Kidney capillary endothelial cell (primary cell): ENCODE measurements at places on chromosomes 4 and X.

DNA sequence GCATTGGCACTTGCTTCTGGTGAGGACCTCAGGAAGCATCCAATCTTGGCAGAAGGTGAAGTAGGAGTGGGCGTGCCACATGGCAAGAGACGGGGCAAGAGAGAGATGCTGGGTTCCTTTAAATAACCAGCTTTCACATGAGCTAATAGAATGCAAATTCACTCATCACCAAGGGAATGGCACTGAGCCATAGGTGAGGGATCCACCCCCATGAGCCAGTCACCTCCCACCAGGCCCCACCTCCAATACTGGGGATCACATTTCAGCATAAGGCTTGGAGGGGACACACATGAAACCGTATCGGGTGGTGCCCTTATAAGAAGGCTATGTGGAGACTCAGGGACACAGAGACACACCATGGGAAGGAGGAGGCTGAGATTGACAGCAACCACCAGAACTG, 140.0 kb upstream of the MSX1 start:
- DNase-seq, result no peak

DNA sequence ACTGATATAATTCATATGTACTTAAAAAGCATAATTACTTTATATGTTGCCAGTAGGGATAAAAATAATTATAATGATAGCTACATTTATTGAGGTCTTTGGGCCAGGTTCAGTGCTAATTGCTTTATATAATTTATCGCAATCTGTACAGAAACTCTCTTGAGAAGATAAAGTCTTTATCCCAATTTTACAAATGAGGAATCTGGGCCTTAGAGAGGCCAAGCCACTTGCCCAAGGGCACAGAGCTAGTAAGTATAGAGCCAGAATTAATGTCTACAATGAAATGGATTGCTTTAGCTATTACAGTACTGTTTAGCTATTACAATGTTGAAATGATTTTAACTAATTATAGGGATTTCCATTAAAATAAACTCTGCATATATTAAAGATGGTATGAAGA, 30.6 kb upstream of the TBC1D1 start:
- DNase-seq, result no peak

GRCh38 chrX:109508915-109509314, 27.0 kb upstream of the GUCY2F start:
- DNase-seq, result no peak

DNA sequence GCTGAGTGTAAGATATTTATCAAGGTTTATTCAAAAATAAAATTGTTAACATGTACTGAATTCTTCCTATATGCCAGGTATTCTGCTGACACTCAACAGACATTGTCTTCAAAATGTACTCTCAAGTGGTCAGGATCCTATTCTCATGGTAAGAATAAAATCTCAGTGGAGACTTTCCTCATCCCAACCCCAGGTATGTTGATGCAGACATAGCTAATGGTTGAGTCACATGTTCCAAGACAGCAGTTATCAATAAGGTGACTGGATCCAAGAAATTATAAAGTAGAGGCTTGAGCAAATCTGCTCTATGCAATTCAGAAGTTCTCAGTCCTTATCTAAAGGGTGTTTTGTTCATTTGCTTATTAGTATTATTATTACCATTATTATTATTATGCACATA, 115.2 kb upstream of the GABRA2 start:
- DNase-seq, result no peak

DNA sequence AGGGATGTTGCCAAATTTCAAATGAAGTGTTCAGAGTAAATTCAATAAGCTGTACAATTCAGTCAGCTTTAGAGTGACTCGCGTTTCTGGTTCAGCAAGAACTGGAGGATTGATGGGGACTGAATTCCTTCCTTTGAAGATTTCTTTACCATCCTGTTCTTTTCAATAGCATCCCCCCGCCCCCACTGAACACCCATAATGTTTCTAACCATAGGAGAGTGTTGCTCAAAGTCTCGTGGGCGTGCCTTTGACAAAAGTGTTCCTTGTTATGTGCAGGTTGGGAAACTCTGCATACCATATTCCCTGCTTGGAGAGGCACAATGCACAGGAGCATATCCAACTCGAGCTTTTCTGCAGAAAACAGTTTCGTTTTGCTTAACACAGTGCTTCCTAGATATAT, 323.5 kb upstream of the CASK start:
- DNase-seq, result no peak

GRCh38 chrX:111095974-111096895, at the start of gene PAK3:
TSS of gene PAK3 (plus strand) at chrX:111096191. CDS start at chrX:111123104, 26,913 bp downstream.
- DNase-seq, result no peak

DNA sequence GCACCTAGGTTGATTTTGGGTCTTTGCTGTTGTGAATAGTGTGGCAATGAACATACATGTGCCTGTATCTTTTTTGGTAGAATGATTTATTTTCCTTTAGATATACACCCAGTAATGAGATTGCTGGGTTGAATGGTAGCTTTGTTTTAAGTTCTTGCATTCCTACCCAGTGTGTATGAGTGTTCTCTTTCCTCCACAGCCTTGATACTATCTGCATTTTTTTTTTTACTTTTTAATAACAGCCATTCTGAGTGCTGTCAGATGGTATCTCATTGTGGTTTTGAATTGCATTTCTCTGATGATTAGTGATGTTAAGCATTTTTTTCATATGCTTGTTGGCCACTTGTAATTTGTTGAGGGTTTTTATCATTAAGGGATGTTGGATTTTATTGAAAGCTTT, 351.8 kb upstream of the GNPDA2 start:
- DNase-seq, result no peak

DNA sequence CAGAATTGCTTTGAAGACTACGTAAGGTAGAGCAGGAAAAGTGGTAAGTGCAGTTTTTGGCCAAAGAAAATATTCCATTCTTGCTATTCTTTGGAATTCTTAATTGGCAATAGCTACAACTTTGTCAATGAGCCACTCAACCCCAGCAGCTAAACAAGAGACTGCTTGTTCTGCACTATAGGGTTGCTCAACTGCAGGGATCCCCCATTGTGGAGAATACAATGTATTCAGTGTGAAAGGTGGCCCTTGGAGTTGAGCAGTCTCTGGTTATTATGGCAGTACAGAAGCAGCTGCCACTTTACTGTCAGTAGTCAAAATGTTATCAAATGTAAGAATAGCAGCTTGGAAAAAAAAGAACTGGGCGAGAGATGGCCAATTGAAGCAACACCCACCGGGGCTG, 808.7 kb downstream of the CENPC start:
- DNase-seq, result no peak

DNA sequence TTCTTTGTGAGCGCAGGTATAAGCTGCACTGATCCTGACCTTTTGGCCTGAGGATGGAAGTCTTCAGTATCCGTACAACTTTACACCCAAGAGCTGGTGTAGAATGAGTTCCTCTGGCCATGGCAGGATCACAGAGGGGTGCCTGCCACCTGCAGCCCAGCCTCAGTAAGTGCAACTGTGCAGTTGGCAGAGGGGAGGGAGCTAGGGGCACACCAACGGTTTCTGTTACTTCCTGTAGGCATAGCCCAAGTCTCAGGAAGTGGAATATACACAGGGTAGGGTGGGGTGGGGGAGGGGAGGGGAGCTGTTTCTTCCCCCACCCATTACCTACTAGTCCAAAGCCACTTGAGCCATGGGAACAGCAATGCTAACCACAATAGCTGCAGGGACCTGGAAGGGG, 85.4 kb upstream of the GBA3 start:
- peak; percentile 3 for DNase-seq

GRCh38 chrX:149950681-149951080, 12.4 kb upstream of the EOLA2 start:
- peak; percentile 22 for DNase-seq

GRCh38 chr4:165851256-165851655, 21.8 kb upstream of the TLL1 start:
- DNase-seq, result no peak

DNA sequence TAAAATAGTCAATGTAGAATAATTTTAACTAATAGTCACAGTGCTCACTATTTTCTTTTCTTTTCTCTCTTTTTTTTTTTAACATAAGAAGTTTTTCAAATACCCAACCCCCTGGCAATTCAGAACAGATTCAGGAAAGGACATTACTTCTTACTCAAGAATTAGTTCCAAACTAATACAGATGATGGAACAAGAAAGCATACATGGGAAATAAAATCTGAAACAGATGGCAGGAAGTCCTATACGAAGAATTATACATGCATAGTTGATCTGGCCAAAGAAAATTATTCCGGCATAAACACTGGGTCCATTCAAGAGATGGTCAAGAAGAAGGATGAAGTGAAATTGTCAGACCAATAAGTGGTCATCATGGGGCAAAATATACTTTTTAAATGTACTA, 614.4 kb upstream of the INTU start:
- no peak for DNase-seq

- DNase-seq, result no peak
These were observed 34.5 kb downstream of the ABCE1 start for GRCh38 chr4:145132511-145133098.

DNA sequence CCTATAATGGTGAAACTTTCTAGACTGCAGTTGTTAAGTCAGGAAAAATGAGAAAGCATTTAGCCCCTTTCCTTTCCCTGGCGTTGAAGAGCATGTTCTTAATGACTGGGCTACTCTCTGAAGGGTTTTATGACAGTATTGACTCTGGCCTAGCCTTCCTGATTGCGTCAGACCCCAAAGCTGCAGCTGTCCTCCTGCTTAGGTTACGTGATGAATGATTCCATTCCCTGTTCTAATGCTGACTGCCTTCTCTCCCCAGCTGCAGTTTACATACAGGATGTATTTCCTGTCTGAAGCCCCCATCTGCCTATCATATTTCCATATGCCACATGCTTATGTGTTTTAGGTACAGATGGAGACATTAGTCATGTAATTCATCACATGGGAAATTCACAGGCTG, 105.8 kb upstream of the EGFL6 start:
- DNase-seq, result peak; percentile 74

- no peak for DNase-seq
These were observed 18.8 kb upstream of the YTHDC1 start for GRCh38 chr4:68368691-68369131.

GRCh38 chrX:3943965-3944364, 230.5 kb upstream of the PRKX start:
- DNase-seq, result no peak

DNA sequence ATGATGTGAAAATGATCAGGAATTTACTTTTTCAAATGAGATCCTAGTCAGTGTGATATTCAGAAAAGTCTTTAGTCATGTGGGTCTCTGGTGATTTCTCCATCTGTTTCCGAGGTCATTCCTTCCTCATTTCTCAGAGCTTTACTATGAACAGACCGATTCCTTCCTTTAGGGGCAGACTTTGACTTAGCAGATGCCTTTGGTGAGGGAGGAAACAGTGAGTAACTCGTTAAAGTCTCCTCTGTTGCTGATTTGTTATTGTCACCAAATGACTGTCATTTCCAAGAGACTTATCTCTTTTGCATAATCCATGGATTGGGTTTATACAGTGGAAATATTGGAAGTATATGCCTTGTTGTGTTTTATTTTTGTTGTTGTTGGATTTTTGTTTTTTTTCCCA, 76.2 kb upstream of the CD99 start:
- peak; percentile 65 for DNase-seq

- DNase-seq, result no peak
These were observed 105.9 kb upstream of the TENM3 start for GRCh38 chr4:182137343-182137742.

- no peak for DNase-seq
These were observed 54.0 kb downstream of the KLHL8 start for GRCh38 chr4:87166296-87166854.

GRCh38 chr4:61320154-61320553, 120.0 kb downstream of the ADGRL3 start:
- DNase-seq, result no peak

- DNase-seq, result no peak
These were observed 16.0 kb downstream of the UBA6 start for GRCh38 chr4:67684839-67685531.

- DNase-seq, result peak; percentile 66
These were observed 1.8 kb downstream of the CPZ start for GRCh38 chr4:8594097-8595038.

GRCh38 chr4:54093324-54094240, 6.4 kb upstream of the GSX2 start:
- DNase-seq, result no peak

GRCh38 chr4:44320833-44321232, 127.8 kb downstream of the KCTD8 start:
- no peak for DNase-seq

DNA sequence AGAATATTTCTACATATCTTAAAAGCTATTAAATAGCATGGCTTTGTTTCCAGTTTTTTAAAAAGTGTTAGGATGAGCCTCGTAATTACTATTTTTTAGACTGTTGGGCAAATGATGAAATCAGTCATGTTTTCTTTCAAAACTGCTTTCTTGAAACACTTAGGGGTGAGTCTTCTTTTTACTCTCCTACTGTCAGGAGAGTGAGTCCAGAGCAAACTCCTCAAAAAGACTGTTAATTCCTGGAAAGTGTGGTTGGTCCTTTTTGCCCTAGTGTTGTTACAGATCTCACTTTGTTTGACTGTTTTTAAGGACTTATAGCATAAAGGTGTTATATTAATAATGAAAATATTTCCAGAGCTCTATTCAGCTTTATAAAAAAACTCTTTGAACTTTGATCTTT, 6.3 kb downstream of the GSTCD start:
- DNase-seq, result no peak

GRCh38 chr4:53450773-53451172, 73.3 kb downstream of the FIP1L1 start:
- no peak for DNase-seq

- DNase-seq, result no peak
These were observed 72.5 kb upstream of the GPR34 start for GRCh38 chrX:41616255-41616654.

DNA sequence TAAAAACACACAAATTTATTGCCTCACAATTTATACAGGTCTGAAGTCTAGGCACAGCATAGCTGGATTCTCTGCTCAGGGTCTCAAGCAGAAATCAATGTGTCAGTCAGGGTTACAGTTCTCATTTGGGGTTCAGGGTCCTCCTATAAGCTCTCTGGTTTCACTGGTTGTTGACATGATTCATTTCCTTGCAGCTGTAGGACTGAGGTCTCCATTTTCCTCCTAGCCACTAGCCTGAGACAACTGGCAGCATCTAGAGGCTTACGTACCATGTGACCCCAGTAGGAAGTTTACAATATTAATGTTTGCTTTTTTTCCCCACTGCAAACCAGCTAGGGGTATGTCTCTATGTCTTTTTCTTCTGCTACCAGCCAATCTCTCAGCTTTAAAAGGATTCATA, 102.5 kb downstream of the CPEB2 start:
- DNase-seq, result no peak

- peak; percentile 41 for DNase-seq
These were observed at the start of gene DACH2 for GRCh38 chrX:86148024-86148511. TSS of gene DACH2 (plus strand) at chrX:86148451.

GRCh38 chr4:106594291-106594952, 225.8 kb upstream of the GIMD1 start:
- DNase-seq, result no peak

GRCh38 chr4:181676546-181676945, 566.7 kb upstream of the TENM3 start:
- no peak for DNase-seq

DNA sequence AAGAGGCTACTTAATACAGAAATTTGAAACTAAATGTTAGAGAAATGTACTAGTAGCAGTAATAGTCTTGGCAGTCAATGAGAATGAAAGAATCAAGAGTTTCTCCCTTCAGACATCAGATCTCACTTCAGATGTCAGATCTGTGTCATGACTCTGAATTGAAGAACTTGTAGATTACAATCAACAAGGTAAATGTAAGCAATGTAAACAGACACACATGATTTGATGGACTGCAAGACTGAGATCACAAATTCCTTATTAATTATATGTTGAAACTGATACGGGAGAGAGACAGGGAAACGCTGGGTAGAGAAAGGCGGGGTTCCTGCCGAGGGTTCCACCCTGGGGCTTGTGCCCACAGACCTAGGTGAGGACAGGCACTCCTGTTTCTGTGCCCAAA, 65.5 kb upstream of the HHIP start:
- DNase-seq, result peak; percentile 14
